Cardiac fibroblast (primary cell): ENCODE measurements at places on chromosomes 7 and 10.

DNA sequence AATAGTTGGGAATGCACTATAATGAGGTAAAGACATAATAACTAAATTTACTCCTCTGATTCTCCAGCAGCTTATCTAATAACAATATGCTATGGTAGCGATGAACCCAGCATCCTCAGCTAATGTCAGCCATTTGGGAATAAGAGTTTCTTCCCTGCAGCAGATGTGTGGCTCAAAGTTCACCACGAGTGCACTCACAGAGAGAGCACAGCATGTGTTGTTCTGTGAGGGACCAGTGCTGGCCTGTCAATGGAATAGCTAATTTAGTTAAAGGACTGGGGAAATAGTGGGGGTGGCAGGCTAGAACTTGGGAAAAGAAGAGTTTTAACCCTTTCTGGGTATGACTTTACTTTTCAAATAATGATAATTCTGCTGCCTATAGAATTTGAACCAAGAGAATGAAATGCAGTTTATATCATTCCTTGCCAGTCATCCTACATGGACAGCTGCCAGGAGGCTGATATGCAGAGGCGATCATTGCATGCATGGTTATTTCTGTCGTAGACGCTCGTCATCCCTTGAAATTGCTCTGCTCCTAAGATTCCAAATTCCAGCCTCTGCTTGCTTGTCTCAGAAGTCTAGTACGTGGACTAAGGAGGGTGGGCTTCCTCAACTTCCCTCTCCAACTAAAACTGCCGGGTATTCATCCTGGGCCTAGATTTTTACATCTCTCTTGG is 355.6 kb downstream of the RNLS start:
- peak; percentile 86 for DNase-seq

GRCh38 chr10:130013335-130014262 is 49.5 kb upstream of the EBF3 start:
- DNase-seq = no peak

DNA sequence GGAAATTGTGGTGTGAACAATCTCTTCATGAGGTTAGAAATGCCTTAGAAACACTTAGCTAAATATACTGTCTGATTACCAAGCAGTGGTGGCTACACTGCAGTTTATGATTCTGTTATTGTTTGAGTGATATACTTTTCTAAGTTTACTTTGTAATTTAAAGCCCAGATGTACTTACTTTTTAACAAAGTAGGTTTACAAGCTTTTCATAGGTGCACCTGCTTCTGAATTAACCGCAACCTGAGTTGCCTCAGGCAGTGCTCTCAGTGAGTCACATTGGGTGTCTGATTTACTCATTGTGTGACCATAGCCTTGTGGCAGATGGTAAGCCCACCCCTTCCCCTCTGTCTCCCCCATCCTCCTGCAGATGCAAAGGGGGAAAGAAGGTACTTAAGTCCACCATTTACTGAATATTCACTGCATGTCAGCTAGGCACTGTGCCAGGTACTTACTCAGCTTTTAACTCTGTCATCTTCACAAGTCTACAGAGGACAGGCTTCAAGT is 9.0 kb downstream of the MTURN start:
- DNase-seq = peak; percentile 66

DNA sequence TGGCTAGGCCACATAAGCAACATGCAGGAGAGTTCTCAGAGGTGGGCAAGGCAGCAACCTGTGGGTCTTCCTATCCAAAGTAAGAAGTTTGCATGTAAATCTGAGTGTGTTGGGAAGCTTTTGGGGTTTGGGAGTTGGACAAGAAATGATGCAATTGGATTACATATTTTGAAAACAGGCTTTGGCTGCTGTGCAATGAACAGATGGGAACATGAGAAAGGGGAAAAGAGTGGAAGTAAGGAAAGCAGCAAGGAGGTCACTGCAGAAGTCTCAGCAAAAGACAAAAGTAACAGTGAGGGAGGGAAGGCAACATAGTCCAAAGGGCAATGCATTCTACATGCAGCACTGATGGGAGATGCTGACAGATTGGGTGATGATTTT is 61.1 kb upstream of the C10orf90 start:
- DNase-seq = peak; percentile 22

GRCh38 chr10:130137090-130137448 is 878 bp downstream of the GLRX3 start:
- peak; percentile 35 for DNase-seq

- peak; percentile 42 for DNase-seq
These were observed 12.7 kb upstream of the TTYH3 start for GRCh38 chr7:2619116-2619515.

- DNase-seq = no peak
These were observed 222.8 kb downstream of the LHFPL3 start for GRCh38 chr7:104551226-104551625.

DNA sequence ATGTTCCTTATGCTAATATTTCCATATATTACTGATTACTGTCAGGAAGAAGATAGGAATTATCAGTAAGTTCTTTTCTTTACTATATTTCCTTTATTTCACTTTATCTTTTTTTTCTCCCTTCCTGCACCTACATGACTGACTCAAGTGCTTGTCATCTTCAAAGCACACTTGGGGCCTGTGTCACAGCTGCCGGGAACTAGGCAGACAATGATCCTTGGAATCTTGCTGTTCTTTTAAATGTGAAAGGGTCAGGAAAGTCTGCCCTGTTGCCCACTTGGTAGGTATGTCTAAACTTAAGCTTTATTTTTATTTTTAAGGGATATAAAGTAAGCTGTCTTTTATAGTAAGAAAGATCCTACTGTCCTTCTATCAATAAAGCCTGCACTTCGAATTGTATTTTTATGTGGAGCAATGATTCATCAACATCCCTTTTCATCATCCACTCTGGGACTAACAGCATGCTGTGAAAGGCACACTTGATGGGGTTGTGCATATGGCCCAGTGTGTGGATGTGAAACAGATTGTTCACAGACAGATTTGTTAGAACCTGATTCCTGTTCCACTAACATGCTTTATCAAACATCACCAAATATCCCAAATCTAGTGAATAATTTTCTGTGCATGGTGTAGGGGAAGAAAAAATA is 556.9 kb downstream of the DNAJB9 start:
- DNase-seq = peak; percentile 16

- DNase-seq = no peak
These were observed 131.5 kb downstream of the SORBS1 start for GRCh38 chr10:95429639-95430038.

DNA sequence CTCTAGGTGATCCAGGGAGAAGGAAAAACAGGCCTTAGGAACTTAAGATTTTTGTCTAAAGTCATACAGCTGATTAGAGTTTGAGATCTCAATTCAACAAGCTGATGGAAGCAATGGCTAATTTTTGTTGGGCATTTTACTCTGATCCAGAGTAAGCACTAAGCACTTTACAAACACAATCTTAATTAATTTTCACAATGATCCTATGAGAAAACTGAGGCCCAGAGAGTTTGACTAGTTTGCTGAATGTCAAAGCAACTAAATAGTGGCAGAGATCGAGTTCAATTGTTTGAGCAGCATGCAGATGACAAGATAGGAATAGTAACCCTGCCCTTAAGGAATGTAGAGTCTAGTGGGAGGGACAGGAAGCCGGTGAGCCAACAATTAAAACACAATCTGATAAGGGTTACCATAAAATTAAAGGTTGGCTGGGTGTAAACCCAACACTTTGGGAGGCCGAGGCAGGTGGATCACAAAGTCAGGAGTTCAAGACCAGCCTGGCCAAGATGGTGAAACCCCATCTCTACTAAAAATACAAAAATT is 13.5 kb upstream of the RPEL1 start:
- DNase-seq = no peak

DNA sequence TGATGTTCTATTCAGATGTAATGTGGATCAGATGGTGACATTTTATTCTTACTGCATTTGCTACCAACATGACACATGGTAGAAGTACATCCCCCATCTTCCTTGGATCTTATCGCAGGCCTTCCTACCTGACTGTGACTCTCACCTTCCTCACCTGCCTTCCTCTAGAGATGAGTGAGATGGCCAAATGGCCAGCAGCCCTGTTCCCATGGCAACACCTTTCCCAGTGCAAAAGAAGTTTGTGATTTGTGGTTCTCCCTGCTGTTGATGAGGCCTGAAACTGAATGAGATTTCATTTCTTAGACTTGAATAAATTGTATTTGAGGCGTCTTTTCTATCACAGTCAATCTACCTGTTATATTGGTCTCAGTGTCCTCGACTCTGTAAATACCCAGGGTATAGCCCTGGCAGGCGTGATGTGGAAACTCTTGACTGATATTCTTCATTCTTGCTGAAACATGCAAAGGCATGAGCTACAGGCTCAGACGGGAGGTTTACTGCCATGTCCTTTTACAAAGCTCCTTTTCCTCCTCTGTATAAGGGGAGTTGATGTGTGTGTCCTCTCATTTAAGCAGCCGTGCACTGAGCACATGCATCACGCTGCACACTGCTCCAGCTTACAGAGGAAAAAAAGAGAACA is 440.7 kb upstream of the AKR1E2 start:
- no peak for DNase-seq

GRCh38 chr7:25720427-25720826 is 431.6 kb upstream of the NFE2L3 start:
- peak; percentile 3 for DNase-seq

DNA sequence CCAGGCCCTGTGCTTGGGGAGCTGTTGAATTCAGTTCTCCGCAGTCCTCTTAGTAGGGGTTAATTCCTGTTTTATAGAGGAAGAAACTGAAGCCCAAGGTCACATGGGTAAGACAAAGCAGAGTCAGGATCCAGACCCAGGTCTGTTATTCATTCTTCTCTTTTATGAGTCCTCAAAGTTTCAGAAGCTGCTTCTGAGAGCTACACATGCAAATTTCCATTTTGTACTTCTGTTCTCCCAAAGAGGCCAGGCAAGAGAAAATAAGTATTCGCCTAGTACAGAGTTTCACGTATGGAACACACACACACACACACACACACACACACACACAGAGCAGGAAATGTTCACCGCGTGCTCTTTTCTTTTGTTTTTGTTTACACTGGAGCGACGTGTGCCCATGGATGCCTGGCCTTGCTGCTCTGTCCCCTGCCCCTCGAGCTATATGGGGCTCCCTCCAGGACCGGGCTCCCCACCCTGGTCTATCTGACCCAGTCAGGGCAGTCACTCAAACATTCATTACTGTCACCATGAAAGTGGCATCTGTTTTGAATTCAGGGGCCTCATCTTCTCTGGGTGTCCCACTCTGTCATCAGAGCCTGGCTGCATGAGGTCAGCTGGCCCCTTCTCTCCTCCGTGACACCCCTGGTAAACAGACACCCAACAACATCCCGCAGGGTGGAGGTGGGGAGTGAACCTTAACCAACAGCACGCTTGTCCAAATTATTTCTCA is 84.4 kb downstream of the TNS3 start:
- no peak for DNase-seq

DNA sequence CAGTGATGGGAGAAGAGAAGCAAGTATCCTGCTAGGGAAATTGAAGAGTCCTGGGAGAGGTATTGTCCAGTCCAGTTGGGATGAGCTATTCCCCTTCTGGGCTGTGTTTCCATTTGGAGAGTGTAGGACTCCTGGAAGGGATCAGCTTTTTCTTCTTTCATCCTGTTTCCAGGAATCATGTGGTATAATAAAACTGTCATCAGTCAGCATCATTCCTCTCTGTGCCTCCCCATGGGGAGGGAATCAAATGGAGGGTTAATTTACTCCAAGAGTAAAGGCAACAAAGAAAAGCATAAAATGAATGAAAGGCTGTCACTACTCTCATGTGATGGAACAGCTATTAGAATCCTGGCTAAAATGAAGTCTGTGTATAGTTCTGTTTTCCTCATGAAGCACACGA is 429.9 kb downstream of the SORCS3 start:
- no peak for DNase-seq

GRCh38 chr7:40077849-40078248 is 56.6 kb downstream of the MPLKIP start:
- peak; percentile 41 for DNase-seq

GRCh38 chr10:34154383-34154900 is 660.7 kb downstream of the PARD3 start:
- DNase-seq = no peak

GRCh38 chr10:70722820-70723424 is 50.6 kb downstream of the ADAMTS14 start:
- peak; percentile 66 for DNase-seq

DNA sequence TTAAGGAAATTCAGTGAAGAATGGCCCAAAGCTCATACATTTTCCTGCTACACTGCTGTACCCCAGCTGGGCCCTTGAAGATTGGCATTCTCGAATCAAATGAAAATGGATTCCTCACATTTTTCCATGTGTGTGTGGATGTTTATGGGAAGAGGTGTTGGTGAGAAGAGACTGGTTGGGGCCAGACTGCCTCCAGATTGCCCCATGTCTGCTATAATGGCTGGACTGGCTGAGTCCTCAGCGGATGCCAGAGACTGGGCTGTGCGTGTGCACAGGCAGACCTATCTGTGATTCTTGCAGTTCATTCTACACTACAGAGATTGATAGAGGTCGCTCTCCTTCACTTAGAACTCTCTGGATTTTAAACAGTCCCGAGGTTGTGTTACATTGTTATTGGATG is 183.6 kb upstream of the GDF10 start:
- DNase-seq = no peak

DNA sequence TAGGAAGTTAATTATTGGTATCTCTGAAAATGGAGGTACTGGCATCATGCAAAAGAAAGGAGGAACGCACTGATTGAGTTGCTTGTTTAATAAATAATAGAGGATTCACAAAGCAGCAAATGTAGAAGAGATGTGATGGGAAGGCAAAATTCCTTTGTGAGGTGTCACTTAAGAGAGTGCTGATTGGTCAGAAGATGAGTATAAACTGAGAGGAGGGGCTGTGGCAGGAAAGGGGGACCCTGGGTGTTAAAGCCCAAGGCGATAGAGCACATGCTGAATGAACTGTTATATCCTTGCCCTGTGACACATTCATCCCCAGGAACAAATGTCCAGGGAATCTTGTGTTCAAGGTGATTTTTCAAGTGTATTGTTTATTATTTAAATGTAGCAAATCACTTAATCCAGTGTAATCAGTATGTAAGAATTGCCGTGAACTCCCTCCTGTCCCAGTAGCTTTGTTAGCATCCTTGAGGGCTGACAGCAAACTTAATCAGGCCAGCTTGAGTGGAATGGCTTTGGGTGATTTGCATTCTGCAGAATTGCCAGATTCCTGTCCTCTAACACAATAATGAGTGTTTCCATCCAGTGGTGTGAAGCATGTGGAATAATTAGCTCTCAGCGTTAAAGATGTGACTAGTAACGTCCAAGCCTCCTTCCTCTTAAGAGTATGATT is 111.9 kb downstream of the CHN2 start:
- DNase-seq = no peak

- DNase-seq = peak; percentile 89
These were observed 6.0 kb upstream of the SLC29A3 start for GRCh38 chr10:71312811-71313789.

- DNase-seq = no peak
These were observed 63.4 kb downstream of the DIP2C start for GRCh38 chr10:625751-626711.

DNA sequence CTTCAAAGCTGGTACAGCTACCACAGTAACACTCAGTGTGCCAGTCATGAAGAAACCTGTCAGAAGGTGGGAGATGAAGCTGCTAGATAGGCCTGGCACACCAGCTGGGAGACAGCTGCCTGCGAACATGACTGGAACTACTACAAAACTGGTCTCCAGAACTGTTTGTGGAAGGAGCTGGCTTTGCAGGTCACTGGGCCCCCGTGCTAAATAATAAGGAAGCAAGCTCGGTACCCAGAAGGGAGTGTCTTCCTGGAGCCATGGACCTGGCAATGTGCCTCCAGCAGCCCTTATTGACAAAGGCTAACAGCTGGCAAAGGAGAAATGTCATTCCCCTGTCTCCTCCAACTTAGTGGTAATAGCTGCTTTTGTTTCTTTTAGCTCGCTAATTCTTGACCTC is 1217.6 kb upstream of the LRRN3 start:
- no peak for DNase-seq
